ENCODE measurements at places on chromosomes 3 and 15. TPM values are rescaled to one million over a fixed set of nuclear protein-coding genes. Genes with fewer than 3 reads are reported as not detected.
A peak's percentile ranks its signal among the peaks of the same experiment; 100 is the strongest.

DNA sequence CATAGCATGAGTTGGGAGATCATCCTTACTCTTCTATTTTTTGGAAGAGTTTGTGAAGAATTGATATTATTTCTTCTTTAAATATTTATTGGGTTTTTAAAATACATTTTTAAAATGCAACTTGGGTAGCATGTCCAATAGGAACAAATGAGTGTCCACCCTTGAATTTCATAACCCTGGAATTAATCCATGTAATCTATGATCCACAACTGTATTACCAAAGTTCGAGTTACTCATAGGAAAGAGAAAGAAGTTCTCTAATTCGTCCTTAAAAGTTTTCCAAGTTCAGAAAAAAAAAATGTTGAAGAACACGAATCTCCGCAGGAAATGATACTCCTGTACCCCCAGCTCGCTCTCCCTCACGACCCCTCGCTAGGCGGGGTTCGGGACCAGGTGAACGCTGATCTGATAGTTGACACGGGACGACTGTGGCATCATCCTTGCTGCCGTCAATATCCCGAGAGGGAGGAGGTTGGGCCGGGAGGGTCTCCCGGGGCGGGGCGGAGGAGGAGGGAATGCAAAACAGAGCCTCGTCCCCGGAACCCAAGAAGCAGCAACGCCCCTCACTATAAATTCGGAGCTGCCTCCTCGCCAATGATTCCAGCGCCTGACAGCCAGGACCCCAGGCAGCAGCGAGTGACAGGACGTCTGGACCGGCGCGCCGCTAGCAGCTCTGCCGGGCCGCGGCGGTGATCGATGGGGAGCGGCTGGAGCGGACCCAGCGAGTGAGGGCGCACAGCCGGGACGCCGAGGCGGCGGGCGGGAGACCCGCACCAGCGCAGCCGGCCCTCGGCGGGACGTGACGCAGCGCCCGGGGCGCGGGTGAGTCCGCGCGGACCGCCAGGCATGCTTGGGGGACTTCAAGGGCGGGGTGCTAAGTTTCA lies at the start of gene AGTR1:
Gene AGTR1 (plus strand): TSS at position 598 of the 884 bp plus-strand sequence. CDS start 43,133 bp downstream, outside the sequence.
- H3K36me3 ChIP-seq, result no peaks in the 10 kb centered on the region
- no peak within 1 kb of the TSS for H3K27ac ChIP-seq
- peak; percentile 59 for DNase-seq

- H3K4me1 ChIP-seq, result no peaks in the 10 kb centered on the region
- no peak overlapping the region for H3K27ac ChIP-seq
- H3K27me3 ChIP-seq, result no peaks in the 10 kb centered on the region
- DNase-seq, result no peak
- no peaks in the 10 kb centered on the region for H3K36me3 ChIP-seq
- no peak overlapping the region for H3K4me3 ChIP-seq
Observed at GRCh38 chr3:111547631-111548030, 5.6 kb downstream of the CD96 start.

GRCh38 chr3:94524102-94524919 lies 461.4 kb downstream of the NSUN3 start:
- H3K27ac ChIP-seq, result peak overlapping the region; percentile 79
- H3K36me3 ChIP-seq, result no peaks in the 10 kb centered on the region
- no peaks in the 10 kb centered on the region for H3K27me3 ChIP-seq
- H3K4me3 ChIP-seq, result peak overlapping the region; percentile 49
- peaks cover 21% of the 10 kb centered on the region for H3K4me1 ChIP-seq
- no peak for DNase-seq

- H3K4me3 ChIP-seq, result no peak overlapping the region
- H3K27me3 ChIP-seq, result no peaks in the 10 kb centered on the region
- H3K36me3 ChIP-seq, result no peaks in the 10 kb centered on the region
- H3K4me1 ChIP-seq, result no peaks in the 10 kb centered on the region
Observed at GRCh38 chr3:66000506-66000905, 38.2 kb downstream of the MAGI1 start.

Gene UQCC5
- 12.7 TPM for total RNA-seq

- H3K27me3 ChIP-seq, result no peaks in the 10 kb centered on the region
- no peak for DNase-seq
- no peak overlapping the region for H3K4me3 ChIP-seq
- peaks cover 2% of the 10 kb centered on the region for H3K4me1 ChIP-seq
- peaks cover 15% of the 10 kb centered on the region for H3K36me3 ChIP-seq
Observed at GRCh38 chr15:73558529-73558928, 74.7 kb downstream of the NPTN start.

Gene RFT1
- 22.0 TPM for total RNA-seq

- DNase-seq, result no peak
- peaks cover 25% of the 10 kb centered on the region for H3K27me3 ChIP-seq
- H3K36me3 ChIP-seq, result no peaks in the 10 kb centered on the region
Observed at GRCh38 chr15:73753250-73754130, at the start of gene INSYN1. TSS of gene INSYN1 (minus strand) at chr15:73753351. CDS start at chr15:73751130, 2,221 bp downstream.

DNA sequence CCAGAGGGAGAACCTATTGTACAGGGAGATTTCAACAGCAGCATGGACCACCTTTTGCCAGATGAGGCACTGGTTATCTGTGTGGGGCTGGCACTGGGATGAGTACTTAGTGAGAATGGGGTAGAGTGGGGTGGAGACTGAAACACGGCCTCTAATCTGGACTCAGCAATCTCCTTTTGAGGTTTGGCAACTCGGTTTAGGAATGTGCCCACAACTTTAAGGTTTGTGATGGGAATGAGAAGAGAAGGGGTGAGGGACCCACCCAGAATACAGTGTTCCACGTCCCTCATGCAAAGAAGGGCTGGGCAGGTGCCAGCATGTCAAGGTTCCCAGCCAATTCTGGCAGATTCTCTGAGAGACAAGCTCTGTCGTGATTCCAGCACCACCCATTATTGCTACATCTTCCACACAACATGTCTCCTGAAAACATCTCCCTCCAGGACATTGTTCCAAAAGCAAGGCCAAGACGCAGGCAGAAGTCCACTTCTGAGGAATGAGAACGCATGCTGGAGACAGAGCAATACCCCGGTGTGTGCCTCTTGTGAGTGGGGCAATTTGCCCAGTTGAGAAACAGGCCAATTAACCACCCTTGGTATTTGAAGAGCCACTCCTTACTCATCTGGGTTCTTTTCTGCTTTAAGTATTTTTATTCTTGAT lies 37.5 kb upstream of the CCR4 start:
- no peaks in the 10 kb centered on the region for H3K36me3 ChIP-seq
- H3K4me3 ChIP-seq, result no peak overlapping the region
- H3K27ac ChIP-seq, result no peak overlapping the region
- no peaks in the 10 kb centered on the region for H3K4me1 ChIP-seq
- no peak for DNase-seq

DNA sequence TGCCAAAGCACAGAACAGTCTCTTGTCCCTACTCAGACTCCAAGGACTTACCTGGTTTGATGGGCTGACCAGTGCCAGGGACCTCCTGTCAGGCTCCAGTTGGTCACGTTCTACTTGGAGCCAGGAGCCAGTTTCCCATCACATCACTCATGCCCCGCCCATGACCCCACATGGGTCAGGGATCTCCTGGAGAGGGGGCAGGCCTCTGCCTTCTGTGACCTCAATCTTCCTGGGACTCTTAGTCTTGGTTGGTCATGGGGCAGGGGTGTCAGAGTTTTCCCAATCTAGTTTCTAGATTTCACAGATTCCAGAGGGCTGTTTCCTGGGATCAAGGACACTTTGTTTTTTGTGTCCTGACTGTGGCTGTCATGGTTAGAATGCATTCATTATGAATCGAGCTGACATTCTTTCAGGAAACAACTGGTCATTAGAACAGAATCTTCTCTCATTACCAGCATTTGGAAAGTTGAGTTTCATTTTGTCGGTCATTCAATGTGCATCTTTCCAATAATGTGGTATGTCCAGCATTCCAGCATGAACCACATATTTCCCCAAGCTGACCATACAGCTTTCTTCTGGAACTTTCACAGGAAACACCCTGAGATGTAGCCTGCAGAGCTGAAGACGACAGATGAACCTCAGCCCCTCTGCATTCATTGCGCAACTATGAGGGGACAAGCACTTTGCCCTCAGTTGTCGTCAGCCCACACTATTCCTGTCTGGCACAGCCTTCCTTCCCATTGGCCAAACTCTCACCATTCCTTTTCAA lies 19.8 kb downstream of the CYP19A1 start:
- H3K4me3 ChIP-seq, result no peak overlapping the region
- H3K4me1 ChIP-seq, result no peaks in the 10 kb centered on the region
- no peaks in the 10 kb centered on the region for H3K36me3 ChIP-seq

- H3K4me3 ChIP-seq, result no peak overlapping the region
- no peak for DNase-seq
- H3K27ac ChIP-seq, result no peak overlapping the region
- H3K36me3 ChIP-seq, result no peaks in the 10 kb centered on the region
- 0 out of 2 replicates have a peak, but pooled peaks cover 5% of the 10 kb centered on the region for H3K4me1 ChIP-seq
Observed at GRCh38 chr15:45535486-45536042, 13.0 kb upstream of the SLC30A4 start.

- H3K27me3 ChIP-seq, result no peaks in the 10 kb centered on the region
- no peak overlapping the region for H3K27ac ChIP-seq
- H3K4me3 ChIP-seq, result no peak overlapping the region
- peak; percentile 41 for DNase-seq
Observed at GRCh38 chr3:88180398-88180999, 30.7 kb downstream of the C3orf38 start.

GRCh38 chr3:50192689-50193141 lies 1.3 kb downstream of the GNAT1 start:
- H3K4me3 ChIP-seq, result no peak overlapping the region
- H3K27me3 ChIP-seq, result no peaks in the 10 kb centered on the region
- H3K4me1 ChIP-seq, result peaks cover 4% of the 10 kb centered on the region
- peak; percentile 58 for DNase-seq

GRCh38 chr3:101665851-101666250 lies 11.1 kb downstream of the ZBTB11 start:
- no peak overlapping the region for H3K4me3 ChIP-seq
- no peak overlapping the region for H3K27ac ChIP-seq
- no peak for DNase-seq
- no peaks in the 10 kb centered on the region for H3K27me3 ChIP-seq

- H3K4me3 ChIP-seq, result no peak overlapping the region
- no peak overlapping the region for H3K27ac ChIP-seq
- no peaks in the 10 kb centered on the region for H3K4me1 ChIP-seq
Observed at GRCh38 chr3:121895736-121896135, 1.5 kb downstream of the SLC15A2 start.

- peaks cover 4% of the 10 kb centered on the region for H3K36me3 ChIP-seq
- peak overlapping the region; percentile 74 for H3K4me3 ChIP-seq
- H3K4me1 ChIP-seq, result 0 out of 2 replicates have a peak, but pooled peaks cover 3% of the 10 kb centered on the region
- H3K27ac ChIP-seq, result peak overlapping the region; percentile 74
Observed at GRCh38 chr15:76335307-76336253, 993 bp upstream of the ISL2 start.

- H3K4me1 ChIP-seq, result no peaks in the 10 kb centered on the region
- no peak for DNase-seq
- H3K36me3 ChIP-seq, result no peaks in the 10 kb centered on the region
- no peak overlapping the region for H3K4me3 ChIP-seq
Observed at GRCh38 chr3:26061947-26062346, 272.1 kb downstream of the OXSM start.

DNA sequence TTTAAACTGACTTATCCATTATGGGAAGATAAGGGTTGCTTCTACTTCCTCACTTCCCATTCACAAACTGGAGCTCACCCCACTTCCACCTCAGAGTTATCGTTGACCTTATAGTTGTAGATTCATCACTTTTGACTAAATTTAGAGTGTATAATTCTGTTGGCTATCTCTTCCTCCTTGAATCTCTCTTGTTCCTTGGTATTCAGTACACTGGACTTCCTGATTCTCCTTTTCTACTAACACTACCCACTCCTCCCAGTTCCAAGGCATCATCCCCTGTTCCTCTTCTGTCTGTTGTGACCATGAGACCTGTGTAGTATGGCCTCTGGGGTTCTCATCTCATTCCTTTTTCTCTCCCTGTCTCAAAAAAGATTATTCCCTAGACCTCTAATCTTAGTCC lies 5.9 kb upstream of the GPR87 start:
- no peak overlapping the region for H3K4me3 ChIP-seq
- H3K36me3 ChIP-seq, result no peaks in the 10 kb centered on the region
- H3K27ac ChIP-seq, result no peak overlapping the region
- no peaks in the 10 kb centered on the region for H3K4me1 ChIP-seq
- DNase-seq, result no peak

Gene ARHGEF3
- total RNA-seq, result 24.9 TPM

DNA sequence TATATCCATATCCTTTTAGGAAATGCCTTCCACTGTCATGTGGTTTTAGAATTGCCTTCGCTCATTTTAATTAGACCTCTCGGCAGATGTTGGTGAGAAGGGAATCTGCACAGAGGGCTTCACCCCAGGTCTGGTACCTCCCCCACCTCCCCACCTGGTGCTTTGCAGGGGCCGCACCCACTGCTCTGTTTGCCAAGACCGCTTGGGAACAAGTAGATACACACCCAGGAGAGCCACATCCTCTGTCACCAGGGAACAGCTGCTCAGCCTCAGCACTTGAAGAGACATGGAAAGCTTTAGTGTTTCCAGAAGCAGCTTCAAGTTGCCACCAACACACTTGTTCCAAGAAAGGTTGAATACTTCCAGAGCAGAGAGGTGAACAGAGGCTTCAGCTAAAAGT lies 21.8 kb downstream of the LRRC31 start:
- no peaks in the 10 kb centered on the region for H3K4me1 ChIP-seq
- no peaks in the 10 kb centered on the region for H3K27me3 ChIP-seq
- no peak overlapping the region for H3K27ac ChIP-seq

Gene FSTL1
- total RNA-seq, result 148 TPM

Gene KBTBD13
- total RNA-seq, result 0.15 TPM

GRCh38 chr3:26657348-26657976 lies 34.9 kb downstream of the LRRC3B start:
- 0 out of 2 replicates have a peak, but pooled peaks cover 2% of the 10 kb centered on the region for H3K27me3 ChIP-seq
- no peak for DNase-seq
- H3K27ac ChIP-seq, result no peak overlapping the region
- no peaks in the 10 kb centered on the region for H3K36me3 ChIP-seq
- H3K4me1 ChIP-seq, result peaks cover 4% of the 10 kb centered on the region

Gene DGKG
- 0.08 TPM for total RNA-seq

Gene MINDY4B
- total RNA-seq, result not detected

Gene GHSR
- 1.0 TPM for total RNA-seq

Measured in SJCRH30 (cell line).